ENCODE measurements at places on chromosomes 13 and 19.

GRCh38 chr13:113976711-113977684 lies 3.1 kb upstream of the C13orf46 start:
- DNase-seq: no peak

- no peak for DNase-seq
These were observed 338.3 kb downstream of the POU4F1 start for GRCh38 chr13:78265098-78265497.

GRCh38 chr13:101098873-101099272 lies 317.4 kb downstream of the NALCN start:
- DNase-seq: no peak

- no peak for DNase-seq
These were observed 574.8 kb downstream of the MYO16 start for GRCh38 chr13:109204252-109204651.

GRCh38 chr13:76461484-76461883 lies 424.7 kb downstream of the KCTD12 start:
- no peak for DNase-seq

DNA sequence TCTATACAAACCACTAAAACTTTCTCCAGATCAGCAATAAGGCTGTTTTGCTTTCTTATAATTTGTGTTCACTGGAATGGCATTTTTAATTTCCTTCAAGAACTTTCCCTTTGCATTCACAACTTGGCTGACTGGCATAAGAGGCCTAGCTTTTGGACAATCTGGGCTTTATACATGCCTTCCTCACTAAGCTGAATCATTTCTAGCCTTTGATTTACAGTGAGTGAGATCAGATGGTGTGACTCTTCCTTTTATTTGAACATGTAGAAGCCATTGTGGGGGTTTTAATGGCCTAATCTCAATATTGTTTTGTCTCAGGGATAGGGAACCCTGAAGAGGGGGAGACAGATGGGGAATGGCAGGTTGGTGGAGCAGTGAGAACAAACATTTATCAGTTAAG lies 82.7 kb downstream of the FOXO1 start:
- no peak for DNase-seq

DNA sequence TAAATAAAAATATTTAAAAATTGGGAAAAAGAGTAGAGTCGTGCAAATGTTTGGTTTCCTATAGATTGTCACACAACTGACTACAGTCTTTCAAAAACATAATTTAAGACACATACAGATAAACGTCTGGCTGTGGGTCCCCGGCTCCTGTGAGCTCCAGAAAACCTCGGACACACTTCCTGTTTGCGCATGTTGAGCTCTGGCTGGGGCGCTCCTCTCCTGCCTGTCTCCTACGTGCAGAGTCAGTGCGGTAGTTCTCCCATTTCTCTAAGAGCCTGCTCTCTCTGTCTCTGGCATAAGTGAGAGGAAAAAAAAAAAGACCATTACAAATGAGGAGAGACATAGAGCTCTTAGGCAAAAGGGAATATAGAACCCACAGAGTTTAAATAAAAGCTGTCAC lies 128.2 kb upstream of the OBI1 start:
- no peak for DNase-seq

GRCh38 chr13:80361883-80362327 lies 21.0 kb upstream of the SPRY2 start:
- DNase-seq: peak; percentile 55

- DNase-seq: no peak
These were observed 43.3 kb downstream of the ZNF93 start for GRCh38 chr19:19943848-19944582.

DNA sequence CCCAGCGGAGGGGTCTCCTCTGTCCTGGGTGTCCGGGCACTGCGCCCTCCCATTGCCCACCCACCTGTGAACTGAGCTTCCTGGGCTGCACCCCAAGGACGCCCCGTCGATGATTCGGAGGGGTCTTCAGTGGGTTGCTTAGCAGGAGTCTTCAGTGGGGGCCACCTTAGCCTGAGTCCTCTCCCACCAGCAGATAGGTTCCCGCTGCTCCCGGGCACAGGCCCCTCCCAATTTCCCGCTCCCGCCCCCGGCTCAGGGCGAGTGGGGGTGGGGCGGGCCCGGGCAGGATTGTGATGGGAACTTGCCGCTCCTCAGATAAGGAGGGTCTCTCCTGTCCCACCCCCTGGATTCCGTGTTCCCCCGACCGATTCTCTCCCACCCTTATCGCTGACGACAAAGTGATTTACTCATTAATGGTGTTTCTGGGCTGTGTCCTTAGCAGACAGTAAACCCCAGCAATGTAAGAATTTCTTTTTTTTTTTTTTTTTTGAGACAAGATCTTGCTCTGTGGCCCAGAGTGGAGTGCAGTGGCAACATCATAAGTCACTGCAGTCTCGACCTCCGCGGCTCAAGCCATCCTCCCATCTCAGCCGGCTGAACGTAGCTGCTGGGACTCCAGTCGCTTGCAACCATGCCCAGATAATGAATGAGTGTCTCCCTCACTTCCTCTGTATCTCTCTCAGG lies 655 bp upstream of the S1PR5 start:
- no peak for DNase-seq
